A549 (cell line): ENCODE measurements at places on chromosomes 12 and 14.

DNA sequence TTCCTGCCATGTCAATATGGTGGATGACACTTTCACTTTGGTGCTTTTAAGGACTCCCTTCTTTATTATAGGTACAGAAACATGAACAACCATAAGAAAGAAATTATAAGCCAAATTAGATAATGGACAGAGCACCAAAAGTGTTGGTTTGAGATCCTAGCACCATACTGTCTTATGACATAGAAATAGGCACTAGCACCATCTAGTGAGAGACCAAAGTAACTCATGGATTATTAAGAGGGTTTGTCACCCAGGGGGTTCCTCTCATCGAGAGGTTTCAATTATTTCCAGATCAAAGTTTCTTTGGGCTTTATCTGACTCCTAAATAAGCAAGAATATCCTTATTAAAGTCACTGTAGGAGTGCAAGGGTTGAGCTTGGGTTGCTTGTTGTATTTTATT lies 153.0 kb upstream of the DIO2 start:
- peak; percentile 59 for DNase-seq

DNA sequence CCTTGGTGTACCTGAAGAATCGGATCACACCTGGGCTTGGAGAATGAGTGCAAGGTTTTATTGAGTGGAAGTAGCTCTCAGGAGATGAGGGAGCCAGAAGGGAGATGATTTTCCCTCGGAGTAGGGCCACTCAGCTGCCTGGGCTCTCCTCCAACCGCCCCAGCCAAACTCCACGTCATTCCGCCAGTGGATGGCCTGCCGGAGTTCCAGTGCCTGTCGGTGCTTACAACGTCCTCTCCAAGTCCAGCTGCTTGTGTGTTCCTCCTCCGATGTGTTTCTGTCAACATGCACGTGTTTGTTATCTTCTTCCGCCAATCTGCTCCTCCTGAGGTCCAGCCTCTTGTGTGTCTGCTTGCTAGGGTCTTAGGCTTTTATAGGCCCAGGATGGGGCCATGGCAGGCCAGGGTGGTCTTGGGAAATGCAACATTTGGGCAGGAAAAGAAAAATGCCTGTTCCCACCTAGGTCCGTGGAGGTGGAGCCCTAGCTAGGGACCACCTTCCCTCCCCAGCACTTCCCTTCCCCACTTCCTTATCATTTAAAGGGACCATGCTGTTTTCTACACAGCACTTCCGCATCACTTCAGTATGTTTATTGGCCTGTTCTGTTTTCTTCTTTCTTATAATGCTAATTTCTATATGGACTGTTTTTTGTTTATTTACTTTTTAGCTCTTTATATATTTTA lies 343.2 kb downstream of the PDZRN4 start:
- no peak for DNase-seq

DNA sequence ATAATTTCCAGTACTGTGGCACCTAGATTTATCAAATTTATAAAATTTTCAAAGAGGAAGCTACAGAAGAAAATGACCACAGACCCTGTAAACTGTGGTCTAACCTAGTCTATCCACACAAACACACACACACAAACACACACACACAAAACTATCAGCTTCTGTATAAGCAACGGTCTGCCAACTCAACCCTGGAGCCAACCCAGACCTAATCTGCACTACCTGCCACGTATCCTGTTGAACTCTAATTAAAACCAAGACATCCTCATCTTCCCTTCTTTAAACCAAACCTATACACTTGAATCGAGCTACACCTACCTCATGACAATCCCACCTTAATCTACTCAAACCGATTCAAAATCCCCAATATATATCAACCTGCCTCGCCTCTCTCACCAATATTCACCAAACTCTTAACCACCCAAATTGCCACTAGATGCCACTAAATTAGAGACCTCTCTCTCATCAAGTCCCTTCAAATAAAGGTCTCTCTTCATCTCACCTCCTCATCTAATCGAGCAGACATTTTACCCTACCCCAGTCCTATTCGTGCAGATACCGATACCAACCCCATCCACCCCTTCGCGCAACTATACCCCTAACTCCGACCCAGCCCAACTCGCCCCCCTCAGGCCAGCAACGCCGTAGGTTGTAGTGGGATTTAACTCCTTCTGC lies 808 bp downstream of the ACIN1 start:
- no peak for DNase-seq

- no peak for DNase-seq
Measured at GRCh38 chr12:68370006-68370590, 37.9 kb upstream of the MDM1 start.

DNA sequence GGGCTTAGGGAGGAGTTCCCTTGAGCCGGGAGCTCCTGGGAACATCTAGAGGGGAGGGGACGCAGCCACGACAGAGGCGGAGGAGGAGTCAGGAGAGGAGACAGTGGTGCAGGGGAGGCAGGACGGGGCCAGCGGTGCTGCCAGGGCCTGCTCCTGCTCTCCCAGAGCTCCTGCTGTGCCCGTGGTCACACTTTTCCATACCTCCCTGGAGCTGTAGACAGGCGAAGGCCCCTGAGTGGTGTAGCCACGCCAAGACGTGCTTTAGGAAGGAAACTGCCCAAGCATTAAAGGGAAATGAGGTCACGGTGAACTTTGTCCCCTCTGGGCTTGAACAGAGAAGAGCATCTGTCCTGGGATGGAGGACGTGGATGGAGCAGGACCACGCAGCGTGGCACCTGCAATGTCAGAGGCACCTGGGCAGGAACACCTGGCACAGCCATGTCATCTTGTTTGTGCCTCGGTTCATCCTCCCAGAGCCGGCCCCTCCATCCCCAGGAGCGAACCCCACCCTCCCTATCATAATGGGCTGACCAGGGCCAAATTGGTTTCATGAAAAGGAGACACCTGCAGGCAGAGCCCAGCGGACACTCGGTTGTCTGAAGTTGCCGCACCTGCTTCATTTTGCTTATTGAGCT lies 239.5 kb upstream of the SFSWAP start:
- no peak for DNase-seq

DNA sequence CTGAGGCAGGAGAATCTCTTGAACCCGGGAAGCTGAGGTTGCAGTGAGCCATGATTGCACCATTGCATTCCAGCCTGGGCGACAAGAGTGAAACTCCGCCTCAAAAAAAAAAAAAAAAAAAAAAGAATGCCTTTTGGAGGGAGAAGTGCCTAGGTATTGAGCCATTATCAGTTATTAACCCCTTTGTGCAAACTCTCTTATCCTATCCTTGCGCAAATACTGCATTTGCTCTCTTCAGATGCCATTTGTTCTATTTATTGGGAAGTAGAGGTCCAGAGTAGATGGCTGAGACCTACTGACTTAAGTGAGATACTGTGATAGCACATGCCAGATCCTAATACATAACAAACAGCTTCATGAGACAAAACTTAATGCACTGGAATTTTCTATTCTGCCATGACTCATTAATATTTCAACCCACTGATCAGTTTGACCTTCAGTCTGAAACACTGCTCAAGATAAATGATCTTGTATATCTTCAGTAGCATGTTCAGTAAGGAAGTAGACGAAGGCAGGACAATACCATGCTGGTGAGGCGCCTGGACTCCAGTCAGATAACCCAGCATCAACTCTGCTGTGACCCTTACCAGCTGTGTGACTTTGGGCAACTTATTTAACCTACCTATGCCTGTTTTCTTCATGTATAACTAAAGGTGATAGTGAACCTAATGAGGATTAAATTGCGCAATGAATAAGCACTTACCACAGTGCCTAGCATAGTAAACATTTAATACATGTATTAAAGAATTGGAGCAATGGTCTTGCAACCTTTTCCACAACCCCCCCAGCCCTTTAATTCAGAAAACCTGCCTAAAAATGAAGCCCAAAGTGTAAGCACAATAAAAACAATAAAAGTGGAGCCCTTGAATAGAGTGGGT lies 5.7 kb upstream of the DNAAF2 start:
- DNase-seq: no peak

DNA sequence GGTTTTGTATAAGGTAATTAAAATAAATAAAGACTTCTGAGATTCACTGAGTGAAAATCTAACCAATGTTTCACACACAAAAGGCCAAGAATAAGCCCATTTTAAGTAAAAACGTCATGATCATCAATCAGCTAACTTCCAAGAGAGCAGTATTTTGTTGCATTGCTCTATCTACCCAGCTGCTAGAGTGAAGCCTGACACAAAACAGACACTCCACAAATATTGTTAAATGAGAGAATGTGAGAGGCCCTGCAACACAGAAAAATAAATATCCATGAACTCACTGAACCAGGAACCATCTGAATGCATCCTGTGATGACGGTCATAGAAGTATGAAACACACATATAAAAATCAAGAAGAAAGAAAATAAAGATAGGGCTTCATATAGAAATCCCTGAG lies 358.6 kb upstream of the TMTC1 start:
- DNase-seq: no peak

GRCh38 chr14:104787736-104788135 lies 7.8 kb downstream of the AKT1 start:
- DNase-seq: no peak

GRCh38 chr14:32821964-32822653 lies 116.6 kb upstream of the NPAS3 start:
- no peak for DNase-seq

- DNase-seq: no peak
Measured at GRCh38 chr14:29156096-29156495, 389.5 kb downstream of the FOXG1 start.

- no peak for DNase-seq
Measured at GRCh38 chr14:90674043-90674670, 142.1 kb downstream of the TTC7B start.

DNA sequence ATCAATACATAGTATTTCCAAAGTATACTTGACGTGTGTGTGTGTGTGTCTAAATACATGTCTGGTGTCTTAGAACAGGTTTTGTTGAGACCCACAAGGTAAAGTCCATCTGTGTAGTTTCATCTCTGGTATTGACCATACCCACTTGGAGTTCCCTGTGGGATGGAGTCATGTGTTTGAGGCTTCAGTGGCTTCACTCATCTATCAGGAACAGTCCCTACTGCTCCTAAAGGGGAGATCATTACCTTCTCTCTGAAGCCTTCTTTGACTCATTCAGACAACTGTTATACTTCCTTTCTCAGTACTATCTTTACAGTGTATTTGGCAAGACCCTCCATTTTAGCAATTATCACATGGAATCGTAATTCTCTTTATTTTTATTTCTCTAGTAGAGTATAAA lies 14.2 kb downstream of the RAB21 start:
- DNase-seq: no peak

DNA sequence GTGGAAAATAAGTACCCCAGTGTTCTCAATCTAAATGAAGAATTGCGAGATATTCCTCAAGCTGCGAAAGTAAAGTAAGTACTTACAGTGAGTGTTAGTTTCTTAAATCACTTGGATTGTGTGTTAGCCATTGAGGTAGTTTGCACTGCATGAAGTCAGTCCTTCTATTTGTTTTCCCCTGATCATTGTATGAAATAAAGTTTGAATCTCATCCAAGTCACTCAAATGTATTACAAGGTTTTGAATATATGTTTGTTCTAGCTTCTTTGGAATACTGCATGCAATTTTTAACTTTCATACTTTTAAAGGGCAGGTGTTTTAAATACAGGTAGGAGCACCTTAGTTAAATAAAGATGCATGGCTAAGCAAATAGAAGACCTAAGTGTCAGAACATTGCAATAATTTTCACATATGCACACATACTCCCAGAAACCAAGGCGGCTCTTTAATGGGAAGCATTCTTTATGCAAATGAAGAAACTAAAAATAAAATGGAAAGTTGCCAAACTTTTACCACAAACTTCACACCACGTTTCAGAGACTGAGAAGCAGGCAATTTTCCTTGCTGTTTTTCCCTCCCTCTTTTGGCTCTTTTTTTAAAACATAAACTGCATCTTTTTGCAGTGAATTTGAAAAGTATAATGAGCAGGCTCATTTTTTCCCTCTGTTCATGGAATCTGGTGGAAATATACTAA lies 105.6 kb downstream of the GPR135 start:
- DNase-seq: no peak

- DNase-seq: no peak
Measured at GRCh38 chr12:72448089-72448488, 175.9 kb downstream of the TRHDE start.

GRCh38 chr14:94049625-94050023 lies 23.5 kb downstream of the OTUB2 start:
- no peak for DNase-seq

DNA sequence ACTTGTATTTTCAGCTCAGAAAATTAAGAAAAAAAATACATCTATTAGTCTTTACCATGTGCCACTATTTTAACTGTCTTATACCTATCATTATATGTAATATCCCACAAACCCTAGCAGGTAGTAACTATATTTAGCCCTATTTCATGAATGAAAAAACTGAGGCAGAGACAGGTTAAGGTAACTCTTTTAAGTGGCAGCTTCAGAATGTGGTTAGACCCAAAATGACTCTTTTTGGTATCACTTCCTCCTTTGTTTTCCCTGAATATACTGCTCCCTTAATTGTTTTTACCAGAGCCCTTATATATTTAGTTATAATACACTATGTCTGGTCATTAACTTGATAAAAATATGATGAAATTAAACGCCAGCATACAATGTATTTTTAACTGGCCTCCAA lies 235.6 kb upstream of the RPL10L start:
- no peak for DNase-seq

GRCh38 chr12:94699801-94700200 lies 49.4 kb upstream of the TMCC3 start:
- DNase-seq: peak; percentile 41

- peak; percentile 34 for DNase-seq
Measured at GRCh38 chr14:54782751-54783659, 119.6 kb downstream of the GCH1 start.

DNA sequence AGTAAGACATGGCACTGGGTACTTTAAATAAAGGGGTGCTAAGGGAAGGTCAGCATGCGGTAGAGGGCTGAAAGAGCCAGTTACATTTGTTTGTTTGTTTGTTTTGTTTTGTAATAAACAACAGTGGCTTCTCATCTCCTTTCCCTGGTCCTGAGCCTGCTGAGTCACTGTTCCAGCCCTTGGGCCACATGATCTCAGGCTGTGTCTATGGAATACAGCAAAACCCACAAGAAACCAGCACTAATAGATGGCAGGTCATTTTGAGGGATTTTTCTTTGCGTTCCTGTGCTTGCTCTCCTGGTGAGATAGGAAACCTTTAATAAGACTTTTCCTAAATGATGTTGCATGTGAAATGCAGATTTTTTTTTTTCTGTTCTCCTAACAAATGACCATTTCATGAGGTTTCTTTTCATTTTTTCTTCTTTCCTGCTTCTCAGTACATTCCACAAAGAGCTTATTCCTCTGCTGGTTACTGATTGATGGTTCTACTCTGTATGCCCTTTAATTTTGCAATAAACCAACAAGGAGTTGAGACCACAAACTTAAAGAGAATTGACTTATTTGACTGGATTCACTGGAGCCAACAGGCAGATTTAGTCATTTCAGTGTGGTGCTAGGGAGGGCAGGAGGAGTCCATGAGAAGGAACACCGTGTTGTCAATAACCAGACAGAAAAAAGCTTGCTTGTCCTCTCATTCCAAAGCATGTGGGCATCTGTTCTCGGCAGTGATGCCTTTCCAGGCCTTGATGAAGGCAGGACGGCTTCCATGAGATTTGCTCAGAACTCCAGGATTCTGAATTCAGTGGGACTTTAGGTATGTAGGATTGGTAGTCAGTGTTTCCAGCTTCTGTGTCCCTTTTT lies 459.2 kb downstream of the RAD51B start:
- DNase-seq: peak; percentile 37
